ELR (cell line): ENCODE measurements at places on chromosomes 6 and 20.
A peak's percentile ranks its signal among the peaks of the same experiment; 100 is the strongest.

DNA sequence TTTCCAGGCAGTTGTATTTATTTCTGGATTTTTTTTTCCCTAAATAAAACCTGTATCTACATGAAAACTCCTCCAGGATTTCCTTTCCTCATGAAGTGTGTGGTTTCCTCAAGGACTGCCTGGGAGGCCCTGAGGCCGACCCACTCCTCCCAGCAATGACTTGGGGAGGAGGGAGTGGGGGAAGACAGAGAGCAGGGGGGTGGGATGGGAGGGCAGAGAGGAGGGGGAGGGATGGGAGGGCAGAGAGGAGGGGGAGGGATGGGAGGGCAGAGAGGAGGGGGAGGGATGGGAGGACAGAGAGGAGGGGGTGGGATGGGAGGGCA lies 161.8 kb upstream of the AGPAT4 start:
- DNase-seq: no peak

DNA sequence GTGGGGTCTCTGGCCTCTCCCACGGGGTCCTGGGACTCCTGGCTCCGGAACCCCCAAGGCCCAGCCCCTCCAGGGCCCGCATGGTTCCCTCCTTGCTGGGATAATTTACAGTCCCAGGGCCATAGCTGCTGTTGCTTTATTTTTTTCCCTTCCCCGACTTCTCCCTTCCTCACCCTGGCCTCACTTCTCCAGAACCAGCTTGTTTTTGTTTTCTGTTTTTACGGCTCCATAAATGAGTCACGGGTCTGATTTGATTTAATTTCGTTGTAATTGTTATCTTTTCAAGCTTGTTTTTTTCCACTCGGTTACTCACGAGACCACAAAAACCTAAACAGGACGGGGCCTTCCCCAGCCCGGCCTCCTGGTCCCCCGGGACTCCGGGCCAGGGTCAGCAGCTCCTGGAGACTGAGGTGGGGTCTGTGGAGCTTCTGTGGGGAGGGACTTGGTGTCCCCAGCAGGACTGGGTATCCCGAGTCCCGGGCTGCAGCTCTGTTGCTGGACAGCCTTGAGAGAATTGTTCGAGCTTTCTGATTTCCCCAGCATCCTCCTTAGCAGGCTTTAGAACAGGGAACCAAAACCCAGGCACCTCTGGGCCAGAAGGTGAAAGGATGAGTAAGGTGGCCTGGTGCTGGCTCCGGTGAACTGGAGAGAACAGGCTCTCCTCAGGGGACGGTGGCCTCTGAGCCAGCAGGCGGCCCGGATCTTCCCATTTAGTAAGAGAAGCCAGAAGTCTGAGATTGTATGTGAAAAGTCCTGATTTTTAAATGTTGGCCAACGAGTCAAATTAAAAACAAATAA lies 94.9 kb downstream of the CEBPB start:
- DNase-seq: peak; percentile 91

- DNase-seq: no peak
Measured at GRCh38 chr6:36699348-36699747, 1.7 kb downstream of the RAB44 start.

DNA sequence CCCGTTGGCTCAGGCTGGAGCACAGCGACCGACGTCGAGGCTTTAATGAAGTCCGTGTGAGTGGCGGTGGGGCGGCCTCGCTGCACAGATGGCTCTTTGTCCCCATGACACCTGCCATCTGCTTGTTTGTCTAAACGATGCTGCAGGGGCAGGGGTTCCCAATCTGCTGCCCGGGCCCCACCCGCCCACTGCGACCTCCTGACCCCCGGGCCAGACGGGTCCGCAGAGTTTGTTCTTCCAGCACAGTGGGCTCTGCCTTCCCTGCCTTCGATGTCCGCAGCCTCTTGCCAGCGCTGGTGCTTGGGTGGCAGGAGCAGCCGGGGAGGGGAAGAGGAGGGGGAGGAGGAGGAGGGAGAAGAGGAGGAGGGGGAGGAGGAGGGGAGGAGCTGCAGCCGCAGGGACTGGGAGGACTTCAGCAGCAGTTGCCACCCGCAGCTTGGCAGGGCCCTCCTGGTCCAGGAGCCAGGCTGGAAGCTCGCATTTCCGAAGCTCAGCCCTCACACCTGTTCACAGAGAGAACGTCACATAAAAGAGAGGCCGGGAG lies 210.0 kb downstream of the DLL1 start:
- no peak for DNase-seq

- DNase-seq: no peak
Measured at GRCh38 chr6:127160484-127160883, 42.0 kb downstream of the RSPO3 start.

DNA sequence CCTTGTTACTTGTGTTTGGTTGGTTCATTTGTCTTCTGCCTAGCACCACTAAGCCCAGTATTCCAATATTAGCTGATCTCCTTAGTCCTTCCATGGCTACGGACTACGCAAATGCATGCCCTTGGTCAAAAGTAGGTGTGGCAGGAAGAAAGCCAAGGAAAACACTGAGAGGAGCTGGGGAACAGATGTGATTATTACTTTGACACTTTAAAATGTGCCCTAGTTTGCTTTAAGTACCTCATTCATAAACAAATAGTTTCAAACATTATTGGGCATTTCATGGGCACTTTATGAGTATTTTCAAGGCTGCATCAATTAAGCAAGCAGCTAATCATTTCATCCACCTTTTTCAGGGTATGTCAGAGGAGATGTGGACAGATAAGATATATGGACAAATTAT lies 60.1 kb upstream of the HDDC2 start:
- DNase-seq: no peak

DNA sequence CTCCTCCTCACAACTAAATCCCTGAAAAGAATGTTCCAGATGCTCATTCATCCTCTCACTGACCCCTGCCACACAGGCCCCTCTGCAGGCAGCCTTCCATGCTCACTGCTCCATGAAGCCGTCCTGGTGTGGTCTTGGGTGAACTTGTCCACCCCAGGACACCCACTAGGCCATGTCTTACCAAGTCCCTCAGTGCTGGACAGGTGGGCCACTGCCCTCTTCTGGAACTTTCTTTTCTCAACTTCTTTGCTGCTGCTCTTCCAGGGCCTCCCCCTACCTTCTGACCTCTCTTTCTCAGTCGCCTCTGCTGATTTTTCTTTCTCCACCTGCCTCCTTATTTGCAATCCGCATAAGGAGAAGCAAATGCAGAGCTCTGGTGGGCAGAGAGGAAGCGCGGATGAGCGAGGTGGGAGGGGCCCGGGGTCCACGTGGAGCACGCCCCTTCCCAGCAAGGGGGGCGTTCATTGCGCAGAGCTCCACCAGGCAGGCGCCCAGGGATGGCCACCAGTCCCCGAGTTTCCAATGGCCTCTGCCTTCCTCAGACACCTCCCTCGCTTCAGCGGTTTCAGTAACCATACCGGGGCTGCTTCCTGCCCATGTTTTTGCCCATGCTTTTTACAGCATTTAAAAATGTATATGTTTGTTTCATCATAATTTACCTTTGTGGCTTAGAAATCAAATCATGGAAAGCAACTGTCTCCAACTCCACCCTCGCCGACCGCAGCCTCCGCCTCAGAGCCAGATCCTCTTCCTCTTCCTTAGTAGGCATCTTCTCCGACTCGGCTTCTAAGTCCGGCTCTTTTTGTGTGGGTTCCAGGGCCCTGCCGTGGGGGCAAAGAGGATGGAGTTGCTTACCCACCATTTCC lies 129.6 kb downstream of the ZDHHC14 start:
- no peak for DNase-seq

DNA sequence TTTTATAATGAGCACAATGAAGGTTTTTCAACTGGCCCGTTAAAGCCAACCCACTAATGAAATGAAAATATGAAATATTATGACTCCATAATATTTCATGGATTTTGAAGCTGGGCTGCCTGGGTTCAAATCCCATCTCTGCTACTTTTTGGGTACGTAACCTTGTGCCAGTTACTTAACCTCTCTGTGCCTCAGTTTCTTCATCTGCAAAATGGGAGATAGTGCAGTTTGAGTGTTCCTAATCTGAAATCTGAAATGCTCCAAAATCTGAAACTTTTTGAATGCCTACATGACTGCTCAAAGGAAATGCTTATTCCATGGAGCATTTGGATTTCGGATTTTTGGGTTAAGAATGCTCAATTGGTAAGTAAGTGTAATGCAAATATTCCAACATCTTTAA lies 29.5 kb downstream of the PTPRA start:
- no peak for DNase-seq

GRCh38 chr20:16539280-16540021 lies 33.8 kb downstream of the KIF16B start:
- no peak for DNase-seq

DNA sequence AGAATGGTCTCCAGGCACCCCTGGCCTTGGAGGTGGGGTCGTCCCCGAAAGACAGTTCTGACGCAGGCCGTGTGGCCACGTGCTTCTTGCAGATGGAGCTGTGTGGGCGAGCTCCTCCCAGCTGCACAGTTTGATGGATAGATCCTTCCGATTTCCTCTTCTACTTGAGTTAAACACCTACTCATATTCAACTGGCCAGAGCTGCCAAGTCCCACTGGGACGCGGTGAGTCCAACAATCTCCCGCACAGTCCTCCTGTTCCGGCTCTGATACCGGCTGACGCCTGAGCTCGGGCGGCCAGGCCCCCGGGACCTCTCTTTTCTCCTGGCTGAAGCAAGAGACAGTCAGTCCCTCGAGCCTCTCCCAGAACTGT lies 57.9 kb upstream of the DACT2 start:
- no peak for DNase-seq

DNA sequence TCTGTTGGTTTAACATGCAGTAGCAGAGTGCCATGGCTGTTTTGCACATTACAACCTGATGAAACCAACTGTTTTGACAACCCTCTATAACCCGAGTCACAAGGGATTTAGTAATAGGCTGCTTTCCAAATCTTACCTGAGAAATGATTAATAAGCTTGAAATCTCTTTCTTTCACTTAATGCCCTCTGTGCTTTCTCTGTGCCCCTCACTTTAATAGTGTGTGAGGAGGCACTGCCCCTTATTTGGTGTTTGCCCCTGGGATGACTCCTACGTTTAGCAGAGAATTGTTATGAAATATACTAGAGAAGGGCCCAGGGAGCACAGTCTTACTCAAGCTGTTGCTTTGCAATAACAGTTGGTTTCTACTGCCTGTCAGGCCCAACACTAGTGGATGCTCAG lies 31.0 kb upstream of the PTCHD4 start:
- no peak for DNase-seq

GRCh38 chr6:138035070-138035469 lies 72.1 kb downstream of the PERP start:
- DNase-seq: no peak

DNA sequence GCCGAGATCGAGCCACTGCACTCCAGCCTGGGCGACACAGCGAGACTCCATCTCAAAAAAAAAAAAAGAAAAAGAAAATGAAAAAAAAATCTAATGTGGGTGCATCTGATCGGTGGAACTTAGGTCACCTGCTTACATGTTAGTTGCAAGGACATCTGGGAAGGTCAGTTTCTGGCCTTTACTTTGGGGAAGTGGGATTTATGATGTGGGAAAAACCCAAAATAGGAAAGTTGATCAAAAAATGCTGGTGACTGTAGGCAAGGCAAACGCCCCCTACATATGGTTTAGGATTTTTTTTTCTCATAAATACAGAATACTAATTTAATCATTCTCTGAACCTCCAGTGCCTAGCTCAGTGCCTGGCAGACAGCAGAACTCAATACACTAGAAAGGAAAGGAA lies 69.2 kb upstream of the PIM1 start:
- DNase-seq: no peak

- peak; percentile 60 for DNase-seq
Measured at GRCh38 chr6:3484192-3484591, 27.3 kb upstream of the SLC22A23 start.

GRCh38 chr6:54609981-54610380 lies 236.6 kb upstream of the FAM83B start:
- DNase-seq: no peak

GRCh38 chr6:146775220-146775619 lies 176.4 kb downstream of the ADGB start:
- DNase-seq: peak; percentile 37

DNA sequence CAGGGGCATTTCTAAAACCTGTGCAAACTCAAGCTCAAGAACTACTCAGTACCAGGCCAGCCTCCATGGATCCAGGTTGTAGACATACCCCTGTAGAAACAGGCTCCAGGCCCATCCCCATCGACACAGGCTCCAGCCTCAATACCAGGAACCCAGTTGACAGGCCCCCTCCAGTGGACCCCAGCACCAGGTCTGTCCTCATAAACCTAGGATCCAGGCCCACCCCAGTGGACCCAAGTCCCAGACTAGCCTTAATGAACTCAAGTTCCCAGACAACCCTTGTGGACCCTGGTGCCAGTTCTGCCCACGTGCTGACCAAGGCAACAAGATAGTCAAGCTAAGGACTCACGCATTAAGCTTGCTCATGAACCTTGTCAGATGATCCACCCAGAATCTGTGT lies 476.9 kb downstream of the TBC1D32 start:
- no peak for DNase-seq

DNA sequence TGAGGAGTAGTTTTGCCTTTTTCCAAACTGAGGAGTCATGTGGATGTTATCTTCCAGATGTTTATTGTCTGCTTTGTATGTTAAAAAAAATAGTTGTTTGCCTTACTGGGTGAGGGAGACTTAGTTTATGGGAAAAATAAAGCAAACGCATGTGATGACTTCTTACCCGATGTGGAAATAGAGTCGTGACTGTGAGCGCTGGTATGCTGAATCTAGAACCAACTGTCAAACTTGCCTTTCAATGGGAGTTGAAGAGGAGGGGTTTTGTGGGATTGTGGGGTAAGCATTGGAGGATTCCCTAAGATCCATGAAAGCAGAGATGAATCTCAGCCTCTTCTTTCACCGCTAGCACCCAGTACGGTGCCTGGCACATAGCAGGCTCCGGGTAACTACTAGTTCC lies 5.3 kb downstream of the DCBLD1 start:
- peak; percentile 83 for DNase-seq

DNA sequence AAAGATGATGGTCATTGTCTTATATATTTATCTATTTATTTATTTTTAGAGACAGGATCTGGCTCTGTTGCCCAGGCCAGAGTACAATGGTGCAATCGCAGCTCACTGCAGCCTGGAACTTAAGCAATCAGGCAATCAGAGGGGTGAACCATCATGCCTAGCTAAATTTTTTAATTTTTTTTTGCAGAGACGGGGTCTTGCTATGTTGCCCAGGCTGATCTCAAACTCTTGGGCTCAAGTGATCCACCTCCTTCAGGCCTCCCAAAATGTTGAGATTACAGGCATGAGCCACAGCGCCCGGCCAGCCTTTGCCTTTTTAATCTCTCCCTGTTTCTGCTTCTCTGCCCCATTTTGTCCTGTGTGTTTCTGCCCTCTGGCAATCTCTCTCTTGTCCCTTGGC lies 102.2 kb downstream of the NCR2 start:
- no peak for DNase-seq

GRCh38 chr6:129719692-129720091 lies 9.7 kb upstream of the ARHGAP18 start:
- no peak for DNase-seq

DNA sequence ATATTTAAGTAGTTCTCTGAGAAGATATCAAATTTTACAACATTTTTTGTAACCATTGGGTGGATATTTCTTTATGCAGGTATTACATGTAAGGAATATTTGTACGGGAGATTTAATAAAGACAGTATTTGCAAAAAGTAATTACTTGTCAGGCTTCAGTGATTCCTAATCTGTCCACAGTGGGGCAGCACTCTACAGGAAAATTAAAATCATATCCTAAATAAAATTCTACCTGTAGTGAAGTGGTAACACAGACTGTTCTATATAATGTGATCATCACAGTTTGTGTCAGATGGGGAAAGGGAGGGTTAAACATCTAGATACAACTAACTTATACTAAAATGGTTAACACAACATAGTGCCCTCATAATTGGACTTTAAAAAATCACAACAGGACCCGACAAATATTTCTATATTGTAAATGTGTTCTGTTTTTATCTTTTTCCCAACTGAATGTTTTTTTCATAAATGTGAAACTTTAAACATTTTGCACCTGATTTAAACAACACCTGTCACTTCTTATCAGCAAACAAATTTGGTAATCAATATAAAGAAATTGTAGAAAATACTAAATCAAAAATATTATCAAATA lies 145.6 kb upstream of the MANEA start:
- peak; percentile 40 for DNase-seq
